ENCODE measurements at places on chromosomes 12 and 14. TPM values are rescaled to one million over a fixed set of nuclear protein-coding genes. Genes with fewer than 3 reads are reported as not detected.

DNA sequence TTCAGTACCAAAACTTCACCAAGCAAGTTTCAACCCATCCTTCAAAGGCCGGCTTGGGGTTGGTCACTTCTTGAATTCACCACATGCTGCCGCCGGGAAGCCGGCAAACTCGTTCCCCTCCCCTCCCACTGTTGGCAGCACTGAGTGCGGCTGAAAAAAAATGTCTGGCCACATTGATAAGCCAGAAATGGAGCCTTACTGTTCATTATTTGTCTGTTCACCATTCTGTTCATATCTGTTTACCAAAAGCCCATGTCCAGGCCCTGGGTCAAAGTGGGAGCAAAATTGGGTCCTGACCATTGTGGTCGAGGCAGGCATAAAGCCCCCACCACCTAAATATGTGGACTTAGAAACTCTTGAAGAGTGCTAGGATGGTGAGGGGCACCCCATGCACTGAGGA lies 7.3 kb upstream of the HSP90AA1 start:
- peaks cover 3% of the 10 kb centered on the region for H3K4me1 ChIP-seq
- no peaks in the 10 kb centered on the region for H3K27me3 ChIP-seq
- H3K4me3 ChIP-seq: no peak overlapping the region
- DNase-seq: peak; percentile 58
- no peak overlapping the region for H3K27ac ChIP-seq
- H3K36me3 ChIP-seq: no peaks in the 10 kb centered on the region

PPM1H gene
- total RNA-seq: 7.2 TPM

GRCh38 chr12:56749853-56750252 lies 2.3 kb downstream of the PRIM1 start:
- H3K4me1 ChIP-seq: peaks cover 15% of the 10 kb centered on the region
- no peaks in the 10 kb centered on the region for H3K36me3 ChIP-seq
- H3K27ac ChIP-seq: no peak overlapping the region
- H3K4me3 ChIP-seq: no peak overlapping the region
- DNase-seq: no peak

CCDC197 gene
- total RNA-seq: not detected

BCL11B gene
- total RNA-seq: 0.23 TPM

KRT2 gene
- total RNA-seq: not detected

PTPRB gene
- total RNA-seq: 9.0 TPM

KLHL33 gene
- total RNA-seq: 0.23 TPM

- no peaks in the 10 kb centered on the region for H3K27me3 ChIP-seq
- DNase-seq: no peak
- no peaks in the 10 kb centered on the region for H3K4me1 ChIP-seq
- no peak overlapping the region for H3K27ac ChIP-seq
- H3K36me3 ChIP-seq: no peaks in the 10 kb centered on the region
These were observed 80.0 kb upstream of the PTPRQ start for GRCh38 chr12:80364056-80364455.

DNA sequence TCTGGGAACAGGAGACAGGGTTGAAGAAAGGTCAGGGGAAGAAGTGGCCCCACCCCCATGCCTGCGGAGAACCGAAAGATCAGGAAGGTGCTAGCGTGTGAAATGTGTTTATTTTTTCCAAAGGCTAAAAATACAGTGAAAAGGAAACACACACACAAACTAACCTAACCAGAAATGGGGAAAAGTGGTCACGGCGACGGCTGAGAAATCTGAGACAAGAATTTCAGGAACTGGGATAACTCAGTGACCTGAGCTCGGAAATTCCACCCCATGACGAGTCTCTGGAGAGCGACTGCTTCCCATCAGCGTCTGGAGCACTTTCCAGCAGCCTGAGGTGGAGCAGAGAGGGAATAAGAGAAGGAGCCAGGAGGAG lies 16.6 kb upstream of the RND1 start:
- no peaks in the 10 kb centered on the region for H3K36me3 ChIP-seq
- no peak for DNase-seq
- peak overlapping the region; percentile 32 for H3K27ac ChIP-seq
- no peaks in the 10 kb centered on the region for H3K27me3 ChIP-seq
- no peak overlapping the region for H3K4me3 ChIP-seq

DNA sequence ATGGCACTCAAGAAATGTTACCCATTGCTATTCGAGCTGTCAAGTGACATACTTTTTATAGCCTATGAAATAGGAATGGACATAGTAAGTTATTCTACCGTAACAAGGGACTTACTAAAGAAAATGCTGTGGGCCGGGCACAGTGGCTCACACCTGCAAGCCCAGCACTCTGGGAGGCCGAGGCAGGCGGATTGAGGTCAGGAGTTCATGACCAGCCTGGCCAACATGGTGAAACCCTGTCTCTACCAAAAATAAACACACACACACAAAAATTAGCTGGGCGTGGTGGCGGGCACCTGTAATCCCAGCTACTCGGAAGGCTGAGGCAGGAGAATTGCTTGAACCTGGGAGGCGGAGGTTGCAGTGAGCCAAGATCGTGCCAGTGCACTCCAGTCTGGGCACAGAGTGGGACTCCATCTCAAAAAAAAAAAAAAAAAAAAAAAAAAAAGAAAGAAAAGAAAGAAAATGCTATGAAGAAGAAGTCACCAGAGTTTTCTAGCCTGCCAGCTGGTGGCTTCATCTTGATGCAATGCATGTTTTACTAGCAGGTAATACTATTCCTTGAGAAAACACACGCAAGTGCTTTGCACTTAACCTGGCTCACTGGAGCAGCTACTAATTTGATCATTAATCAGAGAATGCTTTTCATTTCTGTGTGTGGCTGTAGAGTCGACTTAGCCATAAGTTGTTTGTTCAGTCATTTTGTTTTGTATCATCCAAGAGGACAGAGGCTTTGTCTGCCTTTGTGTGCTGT lies 166.7 kb upstream of the MYL2 start:
- peaks cover 4% of the 10 kb centered on the region for H3K36me3 ChIP-seq
- H3K27ac ChIP-seq: no peak overlapping the region
- peaks cover 78% of the 10 kb centered on the region for H3K4me1 ChIP-seq
- no peaks in the 10 kb centered on the region for H3K27me3 ChIP-seq

GRCh38 chr14:100577986-100578431 lies 9.2 kb downstream of the BEGAIN start:
- H3K4me3 ChIP-seq: no peak overlapping the region
- H3K27me3 ChIP-seq: no peaks in the 10 kb centered on the region
- no peaks in the 10 kb centered on the region for H3K4me1 ChIP-seq
- H3K36me3 ChIP-seq: no peaks in the 10 kb centered on the region
- DNase-seq: no peak

GRCh38 chr12:131577766-131578165 lies 133.1 kb upstream of the SFSWAP start:
- no peak overlapping the region for H3K4me3 ChIP-seq
- H3K4me1 ChIP-seq: no peaks in the 10 kb centered on the region
- no peaks in the 10 kb centered on the region for H3K27me3 ChIP-seq
- no peak overlapping the region for H3K27ac ChIP-seq

DNA sequence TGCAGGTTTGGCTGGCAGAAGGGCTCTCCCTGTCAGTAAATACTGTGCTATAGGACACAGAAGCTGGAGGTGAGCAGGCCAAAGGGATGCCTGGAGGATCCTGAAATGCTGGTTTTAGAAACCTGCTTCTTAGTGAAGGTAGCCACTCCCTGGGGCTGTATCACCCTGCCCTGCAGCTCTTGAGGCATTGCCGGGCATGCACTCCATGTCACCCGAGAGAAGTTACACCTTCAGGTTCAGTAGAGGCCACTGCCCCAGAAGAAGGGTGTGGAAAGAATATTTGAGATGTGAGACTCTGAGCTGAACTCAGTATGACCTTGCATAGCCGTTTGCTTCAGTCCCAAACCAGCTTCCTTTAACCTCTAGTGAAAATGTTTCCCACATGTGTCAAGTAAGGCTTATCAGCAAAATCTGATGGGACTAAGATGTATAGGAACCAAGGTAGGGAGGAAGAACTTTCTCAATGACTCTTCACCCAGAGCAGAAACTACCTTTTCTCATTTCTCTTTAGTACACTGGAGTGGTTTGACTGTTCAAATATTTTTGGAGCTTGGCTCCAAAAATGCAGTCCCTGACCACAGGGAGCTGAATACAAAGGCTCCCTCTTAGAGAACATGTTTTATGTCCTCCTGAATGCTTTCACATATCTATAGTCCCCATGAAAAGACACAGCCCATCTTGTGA lies 164.5 kb upstream of the DYRK2 start:
- no peak for DNase-seq
- H3K4me1 ChIP-seq: no peaks in the 10 kb centered on the region
- H3K27ac ChIP-seq: no peak overlapping the region
- H3K4me3 ChIP-seq: no peak overlapping the region
- no peaks in the 10 kb centered on the region for H3K27me3 ChIP-seq

- H3K27me3 ChIP-seq: no peaks in the 10 kb centered on the region
- H3K4me3 ChIP-seq: no peak overlapping the region
- no peak for DNase-seq
- no peak overlapping the region for H3K27ac ChIP-seq
These were observed 68.7 kb downstream of the STON2 start for GRCh38 chr14:81331229-81332021.

DNAI7 gene
- total RNA-seq: not detected

DNA sequence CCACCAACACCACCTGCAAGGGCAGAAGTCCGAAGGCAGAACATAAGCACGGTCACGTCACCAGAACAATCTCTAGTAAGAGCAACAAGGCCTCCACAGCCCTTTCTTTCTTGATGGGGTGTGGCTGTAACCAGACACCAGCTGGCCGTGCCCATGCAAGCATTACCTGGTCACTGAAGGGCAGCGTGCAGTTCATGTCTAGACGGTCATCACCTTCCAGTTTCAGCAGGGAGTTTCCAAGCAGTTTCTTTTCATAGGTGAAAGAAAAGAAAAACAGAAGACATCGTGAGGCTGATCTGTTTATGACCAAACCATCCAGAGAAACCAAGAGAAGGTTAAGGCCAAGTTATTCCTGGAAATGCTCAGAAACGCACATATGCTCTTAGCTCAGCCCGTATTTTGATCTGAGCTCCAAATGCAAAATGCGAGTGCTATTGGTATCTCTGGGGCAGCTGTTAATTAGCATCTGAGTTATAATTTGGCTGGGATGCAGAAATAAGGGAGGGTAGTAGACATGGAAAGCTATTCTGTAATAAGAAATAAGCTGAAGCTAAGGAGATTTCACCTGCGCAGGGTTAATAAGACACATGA lies 42.5 kb downstream of the PRKAB1 start:
- DNase-seq: no peak
- H3K4me3 ChIP-seq: no peak overlapping the region
- peaks cover 5% of the 10 kb centered on the region for H3K4me1 ChIP-seq
- no peaks in the 10 kb centered on the region for H3K36me3 ChIP-seq

DNA sequence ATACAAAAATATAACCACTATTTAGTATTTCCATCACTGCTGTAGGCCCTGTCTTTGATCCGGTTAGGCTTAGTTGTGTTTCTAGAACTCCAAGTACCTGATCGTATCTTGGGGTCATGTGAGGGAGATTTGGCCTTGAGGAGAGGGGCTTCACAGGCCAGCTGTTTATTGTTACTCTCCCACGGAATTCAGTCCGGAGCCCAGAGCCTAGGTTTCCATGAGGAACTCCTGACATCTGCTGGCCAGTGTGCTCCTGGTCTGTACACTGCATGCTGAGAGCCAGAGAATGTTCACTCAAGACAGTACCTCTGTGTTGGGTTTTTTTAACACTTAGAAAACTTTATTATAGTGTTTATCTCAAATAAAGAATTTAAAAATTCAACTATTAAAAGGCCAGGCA lies 341.0 kb upstream of the TMEM132C start:
- DNase-seq: no peak
- no peaks in the 10 kb centered on the region for H3K27me3 ChIP-seq
- H3K4me3 ChIP-seq: no peak overlapping the region
- H3K27ac ChIP-seq: no peak overlapping the region
- H3K36me3 ChIP-seq: no peaks in the 10 kb centered on the region

DNA sequence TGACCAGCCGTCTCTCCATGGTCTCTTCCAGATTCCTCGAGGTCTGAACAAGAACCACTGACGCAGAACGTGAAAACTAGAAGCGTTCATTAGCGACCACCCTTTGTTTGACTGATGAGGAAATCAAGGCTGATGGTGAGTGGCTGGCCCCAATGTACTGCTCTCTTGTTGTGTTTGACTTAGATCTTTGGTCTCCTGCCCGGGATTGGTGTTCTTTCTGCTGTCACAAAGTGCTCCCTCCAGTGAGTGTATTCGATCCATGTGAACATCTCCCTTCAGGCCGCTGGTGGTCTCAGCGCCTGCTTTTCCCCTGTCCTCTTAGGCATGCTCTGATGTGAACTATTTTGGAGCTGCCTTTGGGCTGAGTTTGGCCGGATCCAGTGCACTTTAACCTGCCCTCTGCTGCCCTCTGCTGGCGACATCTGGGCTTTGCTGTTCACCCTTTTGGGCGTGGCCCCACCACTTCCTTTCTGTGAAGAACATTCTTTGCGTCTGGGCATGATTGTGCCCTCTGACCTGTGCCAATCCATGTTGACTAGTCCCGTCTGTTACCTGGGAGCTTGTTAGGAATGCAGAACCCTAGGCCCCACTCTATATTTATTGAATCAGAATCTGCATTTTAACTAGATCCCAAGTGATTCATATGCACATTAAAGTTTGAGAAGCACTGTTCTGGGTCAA lies 279.1 kb downstream of the TTC6 start:
- H3K4me1 ChIP-seq: no peaks in the 10 kb centered on the region
- H3K27me3 ChIP-seq: no peaks in the 10 kb centered on the region
- no peaks in the 10 kb centered on the region for H3K36me3 ChIP-seq

GRCh38 chr12:120206228-120206627 lies 5.3 kb upstream of the RPLP0 start:
- H3K4me3 ChIP-seq: no peak overlapping the region
- peaks cover 9% of the 10 kb centered on the region for H3K4me1 ChIP-seq
- no peaks in the 10 kb centered on the region for H3K27me3 ChIP-seq

GRCh38 chr12:95986635-95987570 lies 9.2 kb downstream of the HAL start:
- no peaks in the 10 kb centered on the region for H3K27me3 ChIP-seq
- no peak for DNase-seq
- H3K27ac ChIP-seq: no peak overlapping the region
- peaks cover 10% of the 10 kb centered on the region for H3K4me1 ChIP-seq

DNA sequence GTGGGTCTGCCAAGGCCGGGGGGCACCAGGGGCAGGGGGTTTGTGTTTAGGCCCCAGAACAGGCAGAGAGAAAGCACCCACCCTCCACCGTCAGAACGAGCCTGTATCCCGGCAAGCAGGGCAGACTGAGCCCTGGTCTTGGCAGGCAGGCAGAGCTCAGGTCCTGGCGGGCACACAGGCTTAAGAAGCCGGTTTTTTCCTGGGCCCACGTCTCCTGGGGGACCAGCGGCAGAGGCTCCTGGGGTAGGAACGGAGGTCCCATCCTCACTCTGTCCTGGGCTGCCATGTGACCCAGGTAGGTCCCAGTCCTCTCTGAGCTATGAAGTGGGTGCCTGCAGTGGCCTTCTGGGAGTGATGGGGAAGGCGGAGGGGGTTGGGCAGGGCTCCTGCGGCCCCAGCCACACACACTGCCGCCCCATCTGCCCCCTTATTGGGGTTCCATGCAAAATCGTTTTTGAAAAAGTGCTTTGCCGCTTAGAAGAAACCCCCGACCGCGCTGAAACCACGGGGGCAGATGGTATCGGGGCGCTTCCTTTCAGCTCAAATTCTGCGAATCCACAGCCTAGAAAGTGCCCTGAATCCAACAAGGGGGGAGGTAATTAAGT lies 24.2 kb downstream of the SH2B3 start:
- peak overlapping the region; percentile 92 for H3K27ac ChIP-seq
- no peak overlapping the region for H3K4me3 ChIP-seq
- H3K27me3 ChIP-seq: no peaks in the 10 kb centered on the region
- H3K4me1 ChIP-seq: peaks cover 72% of the 10 kb centered on the region
- DNase-seq: no peak
- no peaks in the 10 kb centered on the region for H3K36me3 ChIP-seq

All from liver (tissue), 10 donors.